ENCODE measurements at places on chromosomes 4 and X.

DNA sequence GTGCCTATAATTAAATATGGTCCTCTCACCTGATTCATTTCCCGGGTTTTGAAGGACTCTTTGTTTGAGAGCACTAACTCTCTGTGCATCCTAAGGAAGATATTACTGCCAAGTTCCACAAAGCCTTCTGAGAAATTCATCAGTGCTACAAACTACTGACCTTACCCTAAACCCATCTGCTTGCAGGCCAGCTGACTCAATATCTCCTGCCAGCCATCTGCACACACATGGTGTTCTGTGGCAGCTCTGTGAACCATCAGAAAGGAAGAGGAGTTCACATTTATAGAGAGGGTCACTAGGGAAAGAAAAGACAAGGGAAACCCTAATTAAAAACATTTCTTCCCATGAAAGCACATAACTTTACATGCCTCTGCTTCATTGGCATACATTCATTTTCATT is 156.7 kb downstream of the ATP10D start:
- no peak for DNase-seq

- DNase-seq, result no peak
These were observed 163.8 kb downstream of the ATRX start for GRCh38 chrX:77622233-77622632.

DNA sequence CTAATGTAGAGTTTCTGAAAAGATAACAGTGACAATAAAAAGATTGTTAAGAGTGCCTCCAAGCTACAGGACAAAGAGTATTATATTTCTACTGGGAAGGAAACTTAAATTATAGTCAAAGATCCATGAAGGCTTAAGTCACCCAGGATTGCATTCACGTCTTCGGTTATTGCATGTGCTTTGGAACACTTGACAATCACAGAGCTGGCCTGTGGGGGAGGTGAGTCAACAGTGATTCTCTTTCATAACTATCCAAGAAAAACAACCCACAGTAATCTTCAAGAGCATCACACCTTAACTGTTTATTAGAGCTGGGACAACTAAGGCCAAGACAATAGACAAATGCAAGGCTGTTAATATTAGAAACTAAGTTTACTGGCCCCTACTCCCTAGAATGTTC is 40.3 kb downstream of the PDGFC start:
- no peak for DNase-seq

DNA sequence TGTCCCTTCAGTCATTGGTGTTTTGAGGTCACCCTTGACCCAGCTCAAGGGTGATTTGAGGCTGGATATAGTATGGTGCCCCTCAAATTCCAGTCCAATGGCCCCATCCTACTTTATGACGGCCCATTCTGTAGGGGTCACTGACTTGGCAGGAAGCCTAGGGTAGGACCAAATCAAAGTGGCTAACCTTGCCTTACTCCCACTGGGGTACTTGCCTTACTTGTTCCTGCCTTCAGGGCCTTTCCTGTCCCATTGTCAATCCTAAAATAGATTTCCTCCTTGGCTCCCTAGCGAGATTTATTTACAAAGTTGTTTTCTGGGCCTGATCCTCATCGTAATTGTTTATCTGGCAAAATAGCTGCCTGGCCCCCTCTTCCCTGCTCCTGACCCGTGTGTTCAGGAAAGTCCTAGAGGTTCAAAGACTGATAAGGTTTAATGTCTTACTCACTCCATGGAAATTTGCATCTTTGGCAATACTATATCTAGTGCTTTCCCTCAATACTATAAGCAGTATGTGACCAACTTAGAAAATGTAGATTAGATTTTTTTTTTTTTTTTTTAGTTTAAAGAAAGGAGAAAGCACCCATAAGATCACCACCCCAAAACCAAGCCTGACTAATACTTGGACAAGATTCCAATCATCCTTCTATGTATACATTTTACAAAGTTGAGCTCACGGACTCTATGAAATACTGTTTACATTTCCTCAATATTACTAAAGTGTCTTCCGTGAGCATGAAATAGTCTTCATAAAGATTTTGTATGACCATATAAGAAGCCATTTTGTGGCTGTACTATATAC is 44.8 kb downstream of the MSN start:
- no peak for DNase-seq

DNA sequence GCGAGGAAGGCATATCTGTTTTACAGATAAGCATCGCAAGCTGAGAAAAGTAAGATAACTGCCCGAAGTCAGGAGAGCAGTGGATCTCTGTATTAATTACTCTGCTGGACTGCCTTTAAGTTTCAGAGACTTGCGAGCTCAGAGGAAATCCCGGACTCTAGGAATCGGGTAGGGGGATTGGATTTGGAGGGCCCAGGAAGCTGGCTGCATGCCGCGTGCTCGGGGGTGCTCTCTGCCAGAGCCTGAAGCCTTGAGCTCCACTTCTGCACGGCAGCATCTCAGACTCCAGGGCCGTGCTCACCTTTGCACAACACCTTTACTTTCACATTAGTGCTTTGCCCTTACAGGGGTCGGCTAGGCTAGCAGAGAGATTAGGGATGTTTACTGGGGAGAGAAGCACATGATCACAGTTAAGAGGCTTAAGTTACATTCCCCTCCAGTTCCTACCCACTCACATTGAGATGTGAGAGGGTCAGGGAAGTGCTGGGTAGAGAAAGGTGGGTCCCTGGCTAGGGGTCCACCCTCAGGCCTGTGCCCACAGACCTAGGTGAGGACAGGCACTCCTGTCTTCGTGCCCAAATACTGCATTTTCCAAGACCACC is 57.0 kb downstream of the TRIML1 start:
- no peak for DNase-seq

- no peak for DNase-seq
These were observed 182.3 kb downstream of the BANK1 start for GRCh38 chr4:101972791-101973190.

- DNase-seq, result no peak
These were observed 456.6 kb downstream of the IL15 start for GRCh38 chr4:142092941-142093340.

DNA sequence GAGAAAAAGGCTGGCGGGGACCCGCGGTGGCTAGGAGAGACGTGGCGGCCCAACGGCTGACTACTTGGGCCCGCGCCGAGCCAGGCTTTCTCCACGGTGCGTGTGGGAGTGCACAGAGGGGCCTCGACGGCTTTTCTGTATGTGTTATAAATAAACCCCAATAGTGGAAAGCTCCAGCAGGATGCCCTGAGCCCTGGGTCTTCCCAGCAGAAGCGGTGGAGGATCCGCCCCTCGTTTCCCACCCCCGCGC is 268 bp upstream of the PRRG1 start:
- DNase-seq, result no peak

DNA sequence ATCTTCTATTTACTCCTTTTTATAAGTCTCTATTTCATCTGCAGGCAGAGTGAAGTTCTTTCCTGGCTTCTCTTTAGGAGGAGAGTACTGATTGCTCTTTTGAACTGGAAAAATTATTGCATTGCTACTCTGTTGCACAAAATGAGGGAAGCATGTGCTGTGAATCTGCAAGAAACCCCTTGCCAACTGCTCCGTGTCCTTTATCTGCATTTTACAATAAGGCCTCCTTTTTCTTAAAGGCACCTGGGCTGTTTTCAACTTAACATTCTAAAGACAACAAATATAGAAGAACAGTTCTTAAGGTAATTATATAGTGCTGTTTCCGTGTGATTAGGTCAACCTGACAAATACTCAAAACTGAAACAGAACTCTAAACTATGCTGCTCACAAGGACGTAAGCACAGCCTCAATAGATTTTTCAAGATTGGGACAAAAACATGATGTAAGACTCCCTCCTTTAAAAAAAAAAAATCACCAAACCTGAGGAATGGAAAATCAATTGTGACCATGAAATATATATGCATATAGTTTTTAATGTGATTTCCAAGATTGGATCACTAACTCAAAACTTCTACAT is 716.6 kb upstream of the INTU start:
- DNase-seq, result no peak

GRCh38 chr4:18180122-18180521 is 158.6 kb upstream of the LCORL start:
- no peak for DNase-seq

DNA sequence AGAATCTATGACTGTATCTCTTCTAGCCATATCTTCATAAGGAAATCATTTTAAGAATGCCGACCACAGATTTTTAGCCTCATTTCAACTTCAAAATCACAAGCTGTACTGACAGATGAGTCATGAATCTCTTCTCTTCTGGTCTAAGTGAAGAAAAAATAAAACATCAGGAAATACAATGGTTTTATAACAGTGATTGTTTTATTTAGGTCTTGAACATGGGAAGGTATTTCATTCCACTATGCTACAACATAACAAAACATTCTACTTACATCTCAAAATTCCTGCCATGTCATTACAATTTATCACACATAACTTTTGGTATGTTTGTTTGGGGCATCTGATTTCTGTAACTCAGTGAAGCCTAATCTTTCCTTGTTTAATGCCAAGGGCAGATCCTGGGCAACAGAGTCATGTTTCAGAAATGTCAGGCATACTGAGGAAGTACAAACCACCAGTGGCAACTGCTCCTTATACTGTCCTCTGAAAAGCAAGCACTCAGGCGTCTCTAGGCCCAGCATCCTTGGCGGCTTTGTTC is 325.0 kb downstream of the PDHA2 start:
- DNase-seq, result no peak

All from midbrain (tissue), 1 donor.